ENCODE measurements at places on chromosomes 1 and 21. TPM values are rescaled to one million over a fixed set of nuclear protein-coding genes. Genes with fewer than 3 reads are reported as not detected.

- no peak for DNase-seq
Observed at GRCh38 chr1:13900583-13900982, 200.6 kb downstream of the PRDM2 start.

- DNase-seq, result no peak
Observed at GRCh38 chr1:94863919-94864318, 43.8 kb downstream of the SLC44A3 start.

- DNase-seq, result no peak
Observed at GRCh38 chr21:21864321-21864840, 866.2 kb downstream of the NCAM2 start.

DNA sequence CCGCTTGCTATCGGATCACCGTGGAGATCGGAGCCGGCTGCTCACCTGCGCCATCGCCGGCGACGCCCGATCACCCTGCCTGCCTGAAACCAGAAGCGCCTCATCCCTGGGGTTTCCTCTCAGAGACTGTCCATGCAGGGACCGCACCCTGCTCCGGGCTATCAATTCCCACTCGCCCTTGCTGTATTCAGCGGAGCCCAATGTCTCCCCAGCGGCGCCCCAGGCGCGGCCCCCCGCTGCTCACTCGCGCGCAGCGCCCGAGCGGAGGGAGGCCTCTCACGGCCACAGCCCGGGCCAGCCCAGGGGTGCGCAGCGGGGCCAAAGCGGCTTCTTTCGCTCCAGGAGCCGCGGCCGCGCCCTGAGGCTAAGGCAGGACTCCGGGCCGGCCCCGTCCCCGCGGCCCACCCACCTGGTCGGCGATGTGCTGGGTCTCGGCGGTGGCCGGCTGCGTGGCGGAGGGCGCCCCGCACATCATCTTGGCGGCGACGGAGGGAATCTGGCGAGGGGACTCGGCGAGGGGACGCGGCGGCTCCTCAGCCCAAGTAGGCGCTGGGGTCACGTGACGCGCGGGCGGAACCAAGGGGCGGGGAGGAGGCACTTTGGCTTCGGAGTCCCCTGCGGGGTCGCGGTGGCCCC lies at the start of gene CSTB:
TSS of gene CSTB (minus strand) at position 514 of the 636 bp plus-strand sequence. CDS start at position 475, 39 bp downstream.
- DNase-seq, result peak; percentile 79

DNA sequence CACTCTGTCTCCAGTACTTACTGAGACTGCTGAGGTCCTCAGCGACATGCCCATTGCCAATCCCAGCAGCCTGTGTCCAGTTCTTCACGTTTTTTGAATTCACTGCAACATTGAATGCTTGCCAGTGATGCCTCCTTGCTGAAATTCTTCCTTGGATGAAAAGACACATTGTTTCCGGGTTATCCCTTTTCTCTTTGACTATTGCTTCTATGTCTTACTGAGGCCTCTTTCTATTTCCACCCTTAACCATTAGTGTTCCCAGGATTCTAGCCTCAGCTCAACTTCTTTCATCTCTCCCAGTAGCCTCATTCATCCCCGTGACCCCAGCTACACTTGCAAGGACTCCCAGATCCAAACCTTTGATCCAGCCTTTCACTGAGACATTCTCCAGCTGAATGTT lies 46.5 kb upstream of the KIF26B start:
- no peak for DNase-seq

DNA sequence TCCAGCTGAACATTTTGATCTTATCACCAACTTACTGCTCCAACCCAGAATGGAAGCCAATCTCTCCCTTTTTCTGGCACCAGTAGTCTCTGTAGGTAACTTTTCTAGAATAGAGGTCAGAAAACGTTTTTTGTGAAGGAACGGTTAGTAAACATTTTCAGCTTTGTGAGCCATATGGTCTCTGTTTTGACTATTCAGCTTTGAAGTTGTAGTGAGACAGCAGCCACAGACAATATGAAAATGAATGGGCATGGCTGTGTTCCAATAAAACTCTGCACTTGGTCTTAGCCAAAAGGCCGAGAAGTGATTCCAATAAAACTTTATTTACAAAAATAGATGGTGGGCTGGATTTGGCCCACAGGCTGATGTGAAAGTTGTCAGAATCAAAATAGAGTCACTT lies 28.9 kb downstream of the MAP10 start:
- no peak for DNase-seq

GRCh38 chr1:32336963-32337675 lies 1.1 kb upstream of the MARCKSL1 start:
- no peak for DNase-seq

GRCh38 chr1:16882986-16883385 lies 12.8 kb upstream of the RNU1-2 start:
- no peak for DNase-seq

DNA sequence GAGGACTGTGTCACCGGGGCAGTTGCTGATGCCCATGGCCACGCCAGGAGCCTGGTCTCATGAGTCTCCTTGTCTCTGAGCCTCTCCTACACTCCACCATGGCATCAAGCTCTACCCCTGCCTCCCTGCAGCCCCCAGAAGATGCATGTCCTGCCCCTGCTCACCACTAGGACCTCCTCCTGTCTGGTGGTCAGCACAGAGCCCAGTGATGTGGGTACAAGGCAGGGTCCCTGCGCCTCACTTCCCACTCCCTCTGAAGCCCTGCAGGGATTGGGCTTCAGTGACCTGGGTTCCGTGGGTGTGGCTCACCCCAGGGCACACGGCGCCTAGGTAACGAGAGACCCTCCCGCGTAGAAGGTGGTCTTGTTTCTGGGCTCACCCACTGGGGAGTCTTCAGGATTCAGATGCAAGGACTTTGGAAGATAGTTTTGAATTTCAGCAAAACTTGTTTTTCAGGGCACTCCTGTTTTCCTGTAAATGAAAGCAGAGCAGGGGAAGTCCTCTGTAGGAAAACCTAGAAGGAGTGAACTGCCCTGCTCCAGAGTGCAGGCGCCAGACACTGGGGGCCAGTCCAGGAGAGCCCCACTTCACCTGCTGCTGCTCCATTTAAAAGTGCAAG lies 2.8 kb downstream of the COL18A1 start:
- DNase-seq, result no peak

GRCh38 chr1:210024996-210025395 lies 87.0 kb downstream of the SYT14 start:
- no peak for DNase-seq

DNA sequence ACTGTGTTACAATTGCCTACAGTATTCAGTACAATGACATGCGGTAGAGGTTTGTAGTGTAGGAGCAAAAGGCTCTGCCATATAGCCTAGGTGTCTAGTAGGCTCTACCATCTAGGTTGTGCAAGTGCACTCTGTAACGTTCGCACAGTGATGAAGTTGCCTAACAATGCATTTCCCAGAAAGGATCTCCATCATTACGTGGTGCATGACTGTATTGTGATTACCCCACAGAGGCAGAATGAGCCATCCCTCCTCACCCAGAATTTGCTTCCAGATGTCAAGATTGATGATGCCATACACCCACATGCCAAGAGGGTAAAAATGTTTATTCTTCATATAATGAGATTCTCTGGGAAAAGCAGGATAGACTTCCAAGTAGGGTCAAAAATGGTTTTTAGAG lies 199.3 kb upstream of the CTTNBP2NL start:
- DNase-seq, result no peak

- DNase-seq, result no peak
Observed at GRCh38 chr1:6180268-6180706, at the start of gene CHD5. TSS of gene CHD5 (minus strand) at chr1:6180321. CDS start at chr1:6180023, 298 bp downstream.

DNA sequence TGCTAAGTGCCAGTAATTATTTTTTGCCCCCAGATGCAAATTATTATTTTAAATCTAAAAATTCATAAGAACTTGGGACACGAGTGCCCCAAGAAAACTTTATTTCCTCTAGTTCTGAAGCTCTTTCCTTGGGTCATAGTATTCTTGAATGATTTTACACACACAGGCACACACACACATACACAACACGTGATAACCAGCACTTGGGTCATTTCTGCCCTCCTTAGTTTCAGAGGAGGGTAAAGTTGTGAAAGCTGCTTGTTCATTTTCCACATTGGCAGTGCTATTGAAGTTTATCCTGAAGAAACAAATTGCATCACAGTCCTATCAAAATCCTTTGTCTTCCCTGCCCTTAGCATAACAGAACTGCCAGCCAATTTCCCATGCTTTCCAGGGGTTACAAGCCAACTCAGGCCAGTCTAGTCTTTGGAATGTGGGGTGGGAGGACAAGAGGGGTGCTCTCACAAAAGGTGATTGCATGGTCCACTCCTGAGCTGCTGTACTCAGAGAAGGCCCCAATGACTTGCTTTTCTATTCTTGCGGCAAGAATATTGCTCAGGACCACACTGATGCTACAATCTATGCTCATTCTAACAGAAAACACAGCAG lies 98.5 kb upstream of the POGK start:
- DNase-seq, result no peak

DNA sequence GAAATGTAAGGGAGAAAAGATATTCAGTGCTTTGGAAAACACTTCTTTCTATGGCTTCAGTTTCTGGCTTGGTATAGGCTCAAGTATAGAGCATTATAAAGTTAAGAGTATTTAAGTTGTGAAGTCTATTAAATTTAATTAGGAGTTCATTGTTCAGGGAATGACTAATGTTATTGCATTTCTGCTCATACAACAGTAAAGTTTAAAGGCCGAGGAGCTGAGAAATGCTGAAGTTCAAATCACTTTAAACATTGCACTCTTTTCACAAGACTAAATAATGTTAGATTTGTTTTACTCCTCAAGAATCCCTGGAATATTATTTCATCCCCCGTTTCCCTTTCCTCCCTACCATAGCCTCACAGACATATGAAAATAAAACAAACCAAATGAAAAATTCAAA lies 30.1 kb downstream of the RGS5 start:
- DNase-seq, result no peak

DNA sequence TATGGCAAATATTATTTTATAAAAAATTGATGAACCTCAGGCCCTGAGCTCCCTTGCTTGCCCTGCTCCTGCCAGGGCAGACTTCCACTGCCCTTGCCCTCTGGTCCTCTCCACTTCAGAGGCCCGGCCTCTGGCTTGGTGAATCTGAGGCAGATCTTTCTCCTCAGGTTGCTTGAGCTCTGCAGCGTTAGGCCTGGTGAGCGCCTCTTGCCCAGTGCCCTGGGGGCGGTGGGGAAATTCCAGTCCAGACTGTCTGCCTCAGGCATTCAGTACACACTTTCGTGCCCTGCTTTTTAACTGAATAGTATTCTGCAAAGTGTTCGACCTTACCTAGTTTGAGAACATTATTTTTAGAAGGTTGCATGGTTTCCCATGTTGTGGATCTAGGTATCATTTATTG lies 98.2 kb downstream of the PCBP3 start:
- no peak for DNase-seq

- DNase-seq, result no peak
Observed at GRCh38 chr1:107547363-107548155, 406.7 kb downstream of the NTNG1 start.

GRCh38 chr1:203077956-203078355 lies 7.9 kb downstream of the MYOG start:
- no peak for DNase-seq

DNA sequence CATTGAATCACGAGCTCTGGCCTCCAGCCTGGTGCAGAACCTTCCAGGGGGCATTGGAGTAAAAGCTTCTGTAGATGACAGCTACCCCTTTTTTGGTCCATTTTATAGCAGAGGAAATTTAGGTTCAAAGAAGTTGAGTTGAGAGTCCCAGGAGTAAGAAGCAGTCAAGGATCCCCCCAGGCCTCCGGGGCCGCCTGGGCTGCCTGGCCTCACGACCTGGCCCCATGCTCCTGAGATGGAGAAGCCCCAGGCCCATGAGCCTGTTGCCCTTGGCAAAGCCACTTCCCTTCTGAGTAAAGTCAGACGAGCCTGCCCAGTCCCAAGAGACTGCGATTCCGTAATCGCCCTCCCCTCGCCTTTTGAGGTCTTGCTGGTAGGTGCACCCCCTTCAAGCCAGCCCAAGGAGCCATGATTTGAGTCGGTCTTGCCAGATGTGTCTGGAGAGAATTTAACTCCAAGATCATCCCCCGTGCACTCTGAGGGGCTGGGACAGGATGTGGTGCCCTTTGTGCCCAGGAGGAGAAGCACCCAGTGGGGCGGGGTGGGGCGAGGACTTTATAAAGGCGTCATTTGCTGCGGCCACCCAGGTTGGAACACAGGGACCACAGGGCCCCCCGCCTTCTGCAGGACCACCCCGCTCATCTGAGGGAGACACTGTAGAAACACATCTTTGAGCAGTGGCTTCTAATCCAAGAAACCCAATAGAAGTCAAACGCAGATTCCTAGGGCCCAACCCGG lies 30.1 kb downstream of the PDE9A start:
- no peak for DNase-seq

DNA sequence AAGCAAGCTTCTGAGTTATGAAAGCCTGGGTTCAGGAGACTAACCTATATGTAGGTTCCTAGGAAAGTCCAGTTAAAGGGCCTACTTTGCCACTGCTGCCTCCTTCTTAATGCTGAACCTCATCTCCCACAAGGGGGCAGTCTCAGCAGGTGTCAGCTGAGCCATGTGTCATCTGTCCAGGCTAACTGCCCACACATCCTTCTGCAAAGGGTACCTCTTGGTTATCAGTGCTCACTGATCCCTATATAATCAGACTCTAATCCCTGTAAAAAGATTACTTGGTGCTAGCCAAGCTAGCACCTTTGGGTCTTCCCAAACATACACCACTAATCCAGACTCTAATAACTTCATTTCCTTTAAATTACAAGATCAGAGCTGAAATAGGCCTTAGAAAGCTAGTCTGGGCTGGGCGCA lies 9.0 kb downstream of the PRDX1 start:
- peak; percentile 45 for DNase-seq

DNA sequence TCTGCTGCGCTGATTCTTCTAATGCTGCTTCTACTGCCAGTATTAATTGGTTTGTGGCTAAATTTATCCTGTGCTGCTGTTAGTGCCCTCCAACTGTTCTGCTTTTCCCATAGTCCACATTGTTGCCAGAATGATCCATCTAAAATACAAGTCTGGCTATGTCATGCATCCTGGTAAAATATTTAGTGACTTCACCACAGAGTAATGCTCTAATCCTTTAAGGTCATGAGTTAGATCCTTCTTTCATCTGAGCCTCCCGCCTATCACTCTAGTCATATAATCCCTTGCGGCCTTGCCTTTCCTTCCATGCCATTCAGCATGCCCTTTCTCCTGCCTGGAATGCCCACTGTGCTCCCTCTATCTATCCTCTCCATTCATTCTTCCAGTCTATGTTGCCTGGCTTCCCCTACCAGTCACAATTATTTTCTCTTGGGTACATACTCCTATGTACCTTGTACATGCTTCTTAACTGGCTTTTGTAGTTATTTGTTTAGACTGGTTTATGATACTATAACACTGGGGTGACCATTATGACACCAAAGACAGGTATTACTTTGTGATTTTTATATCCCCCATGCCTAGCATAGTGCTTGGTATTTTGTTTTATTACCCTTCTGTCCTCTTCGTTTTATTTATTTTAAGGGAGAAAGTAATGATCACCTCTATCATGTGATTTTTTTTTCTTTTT lies 144.0 kb downstream of the MAGI3 start:
- DNase-seq, result no peak

DNA sequence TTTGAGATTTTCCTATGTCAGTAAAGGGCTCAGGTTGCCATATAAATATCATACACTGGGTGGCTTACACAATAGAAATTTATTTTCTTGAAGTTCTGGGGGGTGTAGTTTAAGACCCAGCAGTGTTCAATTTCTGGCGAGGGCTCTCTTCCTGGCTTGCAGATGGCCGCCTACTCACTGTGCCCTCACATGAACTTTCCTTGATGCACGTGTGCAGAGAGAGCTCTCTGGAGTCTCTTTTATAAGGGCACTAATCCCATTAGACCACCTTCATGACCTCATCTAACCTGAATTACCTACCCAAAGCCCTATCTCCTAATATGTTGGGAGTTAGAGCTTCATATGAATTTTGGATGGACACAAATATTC lies 21.1 kb downstream of the TMEM51 start:
- no peak for DNase-seq

The SRSF11 gene
- total RNA-seq, result 314 TPM

The LCE2C gene
- not detected for total RNA-seq

The PER3 gene
- total RNA-seq, result 2.6 TPM

The FAM151A gene
- total RNA-seq, result not detected

The MATN1 gene
- total RNA-seq, result 0.11 TPM
